Lower lobe of right lung (tissue), 2 donors: ENCODE measurements at places on chromosomes 16 and 17. TPM values are rescaled to one million over a fixed set of nuclear protein-coding genes. Genes with fewer than 3 reads are reported as not detected.

GPRC5B gene
- 15.4 TPM for total RNA-seq

CCDC154 gene
- 3.1 TPM for total RNA-seq

BAIAP3 gene
- total RNA-seq = 8.4 TPM

PABPN1L gene
- total RNA-seq = not detected

SNX20 gene
- total RNA-seq = 15.4 TPM

CLDN6 gene
- not detected for total RNA-seq

LGALS9B gene
- not detected for total RNA-seq

CCR7 gene
- total RNA-seq = 2.2 TPM

MYO18A gene
- 59.5 TPM for total RNA-seq

CES3 gene
- 2.5 TPM for total RNA-seq

BIRC5 gene
- total RNA-seq = 1.8 TPM

FN3K gene
- total RNA-seq = 27.9 TPM

CA4 gene
- 72.8 TPM for total RNA-seq

RPA1 gene
- total RNA-seq = 67.1 TPM

NOD2 gene
- total RNA-seq = 13.2 TPM

BFAR gene
- 90.2 TPM for total RNA-seq

RHBDF1 gene
- total RNA-seq = 35.9 TPM

FOXJ1 gene
- 21.5 TPM for total RNA-seq

CLEC18B gene
- total RNA-seq = 1.2 TPM

DNA sequence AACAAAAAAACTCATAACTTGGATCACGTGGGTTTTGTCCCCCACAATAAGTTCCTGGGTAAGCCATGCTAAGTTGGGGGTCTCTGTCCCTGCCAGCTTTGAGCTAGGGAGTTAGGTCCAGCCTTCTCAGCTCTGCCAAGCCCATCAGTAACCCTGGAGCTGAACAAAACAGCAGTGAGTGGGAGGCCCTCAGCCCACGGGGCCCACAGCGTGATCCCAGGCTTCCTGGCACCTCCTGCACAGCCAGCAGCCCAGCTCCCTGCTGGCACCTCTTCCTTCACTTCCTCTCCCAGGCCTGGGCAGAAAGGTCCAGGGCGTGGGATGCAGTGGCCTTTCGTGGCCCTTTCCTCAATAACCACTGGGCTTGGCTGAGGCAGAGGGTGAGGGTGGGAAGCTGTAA lies 35.5 kb upstream of the CDC42EP4 start:
- H3K27ac ChIP-seq = no peak overlapping the region
- H3K4me1 ChIP-seq = peaks cover 10% of the 10 kb centered on the region

- H3K36me3 ChIP-seq = peaks cover 94% of the 10 kb centered on the region
- no peak overlapping the region for H3K4me3 ChIP-seq
- no peak for DNase-seq
- no peaks in the 10 kb centered on the region for H3K4me1 ChIP-seq
- H3K27ac ChIP-seq = no peak overlapping the region
Measured at GRCh38 chr17:78676412-78677302, 99.5 kb upstream of the DNAH17 start.

- no peak for DNase-seq
- H3K4me1 ChIP-seq = peaks cover 41% of the 10 kb centered on the region
- peak overlapping the region; percentile 86 for H3K4me3 ChIP-seq
- H3K36me3 ChIP-seq = peaks cover 14% of the 10 kb centered on the region
- H3K27ac ChIP-seq = peak overlapping the region; percentile 99
Measured at GRCh38 chr17:68511254-68511670, 968 bp upstream of the PRKAR1A start.

- H3K36me3 ChIP-seq = no peaks in the 10 kb centered on the region
- DNase-seq = no peak
- no peaks in the 10 kb centered on the region for H3K27me3 ChIP-seq
- H3K4me1 ChIP-seq = no peaks in the 10 kb centered on the region
- H3K4me3 ChIP-seq = no peak overlapping the region
Measured at GRCh38 chr17:70675070-70675590, 505.8 kb downstream of the KCNJ2 start.

DNA sequence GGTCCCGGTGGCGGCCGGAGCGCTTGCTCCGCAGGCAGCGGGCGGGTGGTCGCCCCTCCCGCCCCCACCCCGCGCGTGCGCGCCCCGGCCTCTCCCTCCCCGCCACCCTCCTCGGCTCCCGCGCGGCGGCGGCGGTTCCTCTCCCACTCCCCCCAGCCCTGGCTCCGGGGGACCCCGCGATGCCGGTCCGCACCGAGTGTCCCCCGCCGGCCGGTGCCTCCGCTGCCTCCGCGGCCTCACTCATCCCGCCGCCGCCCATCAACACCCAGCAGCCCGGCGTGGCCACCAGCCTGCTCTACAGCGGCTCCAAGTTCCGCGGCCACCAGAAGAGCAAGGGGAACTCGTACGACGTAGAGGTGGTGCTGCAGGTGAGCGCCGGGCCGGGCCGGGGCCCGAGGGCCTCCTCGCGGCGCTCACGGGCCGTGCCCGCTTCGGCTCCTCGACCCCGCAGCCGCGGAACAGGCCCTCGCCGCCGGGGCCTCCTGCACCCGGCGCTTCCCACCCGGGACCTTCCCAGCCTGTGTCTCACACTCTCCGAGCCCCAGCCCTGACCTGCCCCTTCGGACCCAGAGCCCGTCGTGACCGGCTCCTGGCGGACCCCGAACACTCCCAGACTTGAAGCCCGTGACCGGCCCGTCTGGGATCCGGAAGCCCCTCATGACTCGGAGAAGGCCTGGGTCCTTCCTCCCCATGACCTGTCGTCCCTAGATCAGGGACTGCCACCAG lies 490 bp downstream of the GID4 start:
- no peaks in the 10 kb centered on the region for H3K36me3 ChIP-seq
- H3K27ac ChIP-seq = peak overlapping the region; percentile 84
- peak overlapping the region; percentile 81 for H3K4me3 ChIP-seq
- H3K4me1 ChIP-seq = peaks cover 38% of the 10 kb centered on the region

DNA sequence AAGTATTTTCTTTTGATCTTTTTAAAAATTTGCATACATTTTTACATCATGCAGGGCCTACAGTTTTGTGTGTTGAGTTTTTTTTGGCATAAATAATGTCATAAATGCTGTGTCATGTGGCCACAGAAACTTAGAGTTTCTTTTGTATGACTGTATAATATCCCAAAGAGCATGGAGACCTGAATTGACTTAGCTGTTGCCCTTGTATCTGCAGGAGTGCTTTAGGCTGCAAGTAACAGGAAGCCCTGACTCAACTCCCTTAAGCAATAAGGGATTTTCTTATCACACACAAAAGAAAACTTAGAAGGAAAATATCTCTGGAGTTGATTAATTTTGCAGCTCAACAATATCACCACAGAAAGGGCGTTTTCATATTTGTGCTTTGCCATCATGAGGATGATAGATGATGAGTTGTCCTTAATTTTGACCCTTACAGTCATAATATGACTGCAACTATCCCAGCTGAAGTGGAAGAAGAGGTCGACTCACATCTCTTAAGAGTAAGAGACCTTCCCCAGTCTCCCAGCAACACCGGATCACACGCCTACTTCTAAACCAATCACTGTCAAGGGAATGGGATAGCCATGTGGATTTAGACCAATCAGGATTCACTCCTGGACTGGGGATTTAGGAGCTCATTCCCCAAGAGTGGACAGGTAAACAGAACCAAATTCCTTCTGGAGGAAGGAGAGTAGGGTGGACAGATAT lies 138.9 kb downstream of the GSG1L start:
- no peaks in the 10 kb centered on the region for H3K36me3 ChIP-seq
- no peak overlapping the region for H3K4me3 ChIP-seq
- no peaks in the 10 kb centered on the region for H3K4me1 ChIP-seq
- H3K27me3 ChIP-seq = peaks cover 5% of the 10 kb centered on the region

- H3K36me3 ChIP-seq = no peaks in the 10 kb centered on the region
- H3K27ac ChIP-seq = no peak overlapping the region
- H3K4me1 ChIP-seq = peaks cover 11% of the 10 kb centered on the region
- peak overlapping the region; percentile 33 for H3K4me3 ChIP-seq
- peaks cover 54% of the 10 kb centered on the region for H3K27me3 ChIP-seq
- no peak for DNase-seq
Measured at GRCh38 chr16:50467943-50468748, 80.0 kb upstream of the NKD1 start.

DNA sequence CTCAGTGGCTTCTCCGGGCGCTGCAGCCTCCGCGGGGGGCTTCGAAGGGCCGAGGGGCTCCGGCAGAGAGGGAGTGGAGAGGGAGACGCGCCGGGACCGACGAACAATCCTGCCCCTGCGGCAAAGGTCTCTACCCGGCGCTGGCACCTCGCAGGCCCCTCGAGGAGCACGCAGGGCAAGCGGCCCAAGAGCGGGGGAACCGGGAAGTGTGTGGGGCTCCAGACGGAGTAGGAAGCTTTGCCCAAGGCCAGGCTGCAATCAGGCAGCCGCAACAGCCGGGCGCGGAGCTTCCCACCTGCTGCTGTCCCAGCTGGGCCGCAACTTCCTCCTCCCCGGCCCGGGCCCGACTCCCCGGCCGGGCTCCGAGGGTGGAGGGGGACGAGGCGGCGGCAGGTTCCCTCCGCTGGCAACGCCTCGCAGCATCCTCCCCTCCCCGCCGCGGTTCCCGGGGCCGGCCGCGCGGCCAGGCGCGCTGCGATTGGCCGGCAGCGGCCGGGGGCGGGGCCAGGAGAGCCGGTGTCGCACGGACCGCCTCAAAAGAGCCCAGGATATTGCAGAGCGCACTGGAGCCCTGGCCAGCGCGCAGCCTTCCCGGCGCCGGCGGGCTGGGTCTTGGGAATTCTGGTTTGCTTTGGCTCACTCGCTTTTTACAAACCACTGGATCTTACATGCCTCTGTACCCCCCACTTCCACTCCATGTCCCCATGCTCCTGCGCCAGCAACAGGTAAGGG lies at the start of gene KCNJ2:
Gene KCNJ2, plus strand, starts transcription at position 556 of the 732 bp plus-strand sequence. CDS start 5,508 bp downstream, outside the sequence.
- H3K36me3 ChIP-seq = no peaks in the 10 kb centered on the region
- DNase-seq = peak; percentile 95
- H3K27me3 ChIP-seq = no peaks in the 10 kb centered on the region
- H3K4me1 ChIP-seq = peaks cover 15% of the 10 kb centered on the region
- peak within 1 kb of the TSS; percentile 91 for H3K27ac ChIP-seq
- peak within 1 kb of the TSS; percentile 73 for H3K4me3 ChIP-seq

- H3K36me3 ChIP-seq = peaks cover 40% of the 10 kb centered on the region
- no peak overlapping the region for H3K4me3 ChIP-seq
- no peak overlapping the region for H3K27ac ChIP-seq
Measured at GRCh38 chr17:12122075-12122474, 101.4 kb downstream of the MAP2K4 start.

DNA sequence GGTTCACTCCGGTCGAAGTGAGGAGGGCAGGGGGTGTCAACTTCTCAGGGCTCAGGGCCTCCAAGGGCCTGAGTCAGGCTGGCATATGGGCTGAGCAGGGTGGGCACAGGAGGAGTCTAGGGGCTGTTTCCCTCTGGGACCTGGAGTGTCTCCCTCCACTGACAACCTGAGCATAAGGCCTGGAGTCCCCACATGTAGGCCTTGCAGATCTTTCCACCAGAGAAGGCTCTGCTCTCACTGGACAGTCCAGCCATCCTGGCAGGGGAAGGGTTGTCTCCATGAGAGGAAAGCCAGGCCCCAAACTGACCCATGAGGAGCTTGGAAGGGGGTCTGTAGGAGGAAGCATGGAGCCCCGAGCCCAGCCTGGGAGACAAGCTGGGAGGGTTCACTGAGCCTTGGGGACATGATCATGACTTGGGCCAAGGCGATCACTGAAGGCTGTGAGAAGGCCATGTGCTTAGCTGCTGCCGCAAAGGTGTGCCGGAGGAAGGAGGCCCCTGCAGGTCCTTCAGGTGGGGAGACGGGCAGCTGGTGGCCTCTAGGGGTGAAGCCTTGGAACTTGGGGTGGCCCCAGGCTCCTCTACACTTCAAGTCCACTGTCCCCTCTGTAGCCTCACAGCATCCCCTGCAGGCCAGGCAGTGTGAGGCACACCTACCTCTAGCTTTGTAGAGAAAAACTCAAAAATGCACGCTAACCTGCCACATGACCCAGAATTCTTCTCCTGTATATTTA lies 9.9 kb downstream of the CMTM2 start:
- DNase-seq = peak; percentile 77
- no peak overlapping the region for H3K27ac ChIP-seq
- H3K4me1 ChIP-seq = peaks cover 30% of the 10 kb centered on the region
- no peaks in the 10 kb centered on the region for H3K36me3 ChIP-seq
- no peaks in the 10 kb centered on the region for H3K27me3 ChIP-seq
- no peak overlapping the region for H3K4me3 ChIP-seq

- H3K27me3 ChIP-seq = no peaks in the 10 kb centered on the region
- DNase-seq = peak; percentile 76
- H3K27ac ChIP-seq = no peak overlapping the region
- H3K4me3 ChIP-seq = no peak overlapping the region
- peaks cover 26% of the 10 kb centered on the region for H3K4me1 ChIP-seq
- H3K36me3 ChIP-seq = peaks cover 62% of the 10 kb centered on the region
Measured at GRCh38 chr16:67928561-67929364, 2.9 kb downstream of the CTRL start.

- H3K4me3 ChIP-seq = no peak overlapping the region
- H3K27me3 ChIP-seq = no peaks in the 10 kb centered on the region
- DNase-seq = no peak
- H3K4me1 ChIP-seq = no peaks in the 10 kb centered on the region
- no peak overlapping the region for H3K27ac ChIP-seq
Measured at GRCh38 chr17:73624496-73624988, 19.7 kb downstream of the SDK2 start.

GRCh38 chr17:6570731-6571451 lies 14.5 kb upstream of the PITPNM3 start:
- no peak overlapping the region for H3K4me3 ChIP-seq
- DNase-seq = no peak
- no peaks in the 10 kb centered on the region for H3K36me3 ChIP-seq
- H3K27ac ChIP-seq = no peak overlapping the region
- H3K27me3 ChIP-seq = no peaks in the 10 kb centered on the region

- H3K27ac ChIP-seq = no peak overlapping the region
- DNase-seq = no peak
- H3K27me3 ChIP-seq = no peaks in the 10 kb centered on the region
- no peaks in the 10 kb centered on the region for H3K36me3 ChIP-seq
- no peaks in the 10 kb centered on the region for H3K4me1 ChIP-seq
- H3K4me3 ChIP-seq = no peak overlapping the region
Measured at GRCh38 chr16:78175287-78175686, 75.8 kb downstream of the WWOX start.

DNA sequence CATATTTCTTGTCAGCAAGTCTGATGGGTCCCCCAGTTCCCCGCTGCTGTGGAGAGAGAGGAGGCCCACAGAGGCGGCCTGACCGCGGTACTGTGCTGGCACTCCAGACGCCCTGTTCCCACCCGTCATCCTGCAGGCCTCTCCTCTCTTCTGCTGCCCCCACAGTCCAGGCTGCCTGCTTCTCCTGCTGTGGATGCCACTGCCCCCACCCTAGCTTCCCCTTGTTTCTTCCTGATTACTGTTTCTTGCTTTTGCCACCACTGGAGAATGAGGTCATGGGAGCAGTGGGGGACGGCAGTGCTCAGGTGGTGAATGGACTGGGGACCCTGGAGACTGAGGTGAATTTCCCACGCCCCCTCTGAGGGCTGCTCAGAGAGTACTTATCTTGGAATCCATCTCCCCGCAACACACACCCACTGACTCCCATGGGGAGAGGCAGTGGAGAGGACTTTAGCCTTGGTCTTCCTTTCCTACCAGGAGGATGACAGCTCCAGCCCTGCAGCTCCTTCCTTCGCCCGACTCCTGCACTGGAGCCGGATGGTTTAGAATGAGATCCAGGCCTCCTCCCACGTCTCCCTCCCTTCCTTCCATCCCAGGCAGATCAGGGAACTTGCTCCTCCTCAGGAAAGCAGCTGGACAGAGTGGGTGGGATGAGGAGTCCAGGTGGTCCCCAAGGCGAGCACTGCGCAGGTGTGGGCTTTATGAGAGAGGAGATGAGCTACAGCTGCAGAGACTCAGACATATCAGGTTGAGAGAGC lies 60.4 kb downstream of the PLXDC1 start:
- H3K27ac ChIP-seq = no peak overlapping the region
- H3K36me3 ChIP-seq = no peaks in the 10 kb centered on the region

- no peaks in the 10 kb centered on the region for H3K27me3 ChIP-seq
- DNase-seq = no peak
- H3K4me1 ChIP-seq = no peaks in the 10 kb centered on the region
- no peak overlapping the region for H3K4me3 ChIP-seq
- no peak overlapping the region for H3K27ac ChIP-seq
Measured at GRCh38 chr16:68298907-68299561, 11.7 kb downstream of the SLC7A6OS start.
